ENCODE measurements at places on chromosomes 7 and 10.
A peak's percentile ranks its signal among the peaks of the same experiment; 100 is the strongest.

- DNase-seq: no peak
Observed at GRCh38 chr10:72085166-72085565, 3.2 kb downstream of the SPOCK2 start.

- DNase-seq: no peak
Observed at GRCh38 chr10:7817576-7817975, 729 bp upstream of the TAF3 start.

GRCh38 chr10:70816220-70816894 is 609 bp downstream of the SGPL1 start:
- peak; percentile 91 for DNase-seq

- DNase-seq: no peak
Observed at GRCh38 chr10:90308223-90308622, 549.6 kb downstream of the HTR7 start.

DNA sequence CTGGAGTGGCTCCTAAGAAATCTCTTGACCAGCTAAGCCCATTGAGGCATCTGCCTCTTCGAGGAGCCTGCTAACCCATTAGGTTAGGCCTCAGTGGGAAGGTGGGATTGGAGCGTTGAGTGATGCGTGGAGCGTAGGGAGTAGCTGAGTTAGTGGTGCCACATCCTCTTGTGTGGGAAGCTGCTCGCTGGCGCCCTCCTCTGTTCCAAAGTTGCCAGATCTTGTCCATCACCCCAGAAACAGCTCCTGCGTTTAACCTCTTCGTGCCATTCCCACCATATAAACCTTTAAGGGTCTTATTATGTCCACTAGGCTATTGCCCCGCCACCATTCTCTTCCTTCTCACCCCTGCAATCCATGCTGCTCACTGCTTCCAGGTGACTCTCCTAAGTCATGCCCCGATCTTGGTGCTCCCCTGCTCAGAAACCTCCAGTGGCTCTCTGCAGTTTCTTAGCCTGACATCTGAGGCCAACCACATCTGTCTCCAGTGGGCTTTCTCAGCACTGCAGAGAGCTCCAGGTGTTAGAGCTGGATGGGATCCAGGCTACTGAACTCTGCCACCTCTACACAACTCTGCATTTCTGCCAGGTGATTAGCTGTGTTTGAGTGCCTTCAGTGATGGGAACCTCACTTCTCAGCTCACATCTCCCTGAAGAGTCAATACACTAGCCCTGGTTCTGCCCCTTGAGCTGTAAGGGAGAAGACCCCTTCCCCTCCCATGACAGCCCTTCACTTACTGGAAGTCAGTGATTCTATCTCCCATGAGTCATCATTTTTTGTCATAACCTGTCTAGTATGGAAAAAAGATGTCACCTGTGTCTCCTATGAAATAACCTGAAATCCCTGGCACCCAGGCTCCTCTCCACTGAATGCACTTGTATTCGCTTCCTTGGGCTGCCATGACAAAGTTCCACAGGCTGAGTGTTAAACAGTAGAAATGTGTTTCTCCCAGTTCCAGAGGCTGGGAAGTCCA is 65.0 kb upstream of the FGFR2 start:
- DNase-seq: no peak
